Activated CD4-positive, alpha-beta T cell treated with anti-CD3 and anti-CD28 coated beads, Interleukin-10, Interleukin-2, amounts not matched to agents 100 ng/mL and 50 ng/mL, durations not matched to agents 16 hours and 8 hours (primary cell): ENCODE measurements at places on chromosomes 16 and 17.

DNA sequence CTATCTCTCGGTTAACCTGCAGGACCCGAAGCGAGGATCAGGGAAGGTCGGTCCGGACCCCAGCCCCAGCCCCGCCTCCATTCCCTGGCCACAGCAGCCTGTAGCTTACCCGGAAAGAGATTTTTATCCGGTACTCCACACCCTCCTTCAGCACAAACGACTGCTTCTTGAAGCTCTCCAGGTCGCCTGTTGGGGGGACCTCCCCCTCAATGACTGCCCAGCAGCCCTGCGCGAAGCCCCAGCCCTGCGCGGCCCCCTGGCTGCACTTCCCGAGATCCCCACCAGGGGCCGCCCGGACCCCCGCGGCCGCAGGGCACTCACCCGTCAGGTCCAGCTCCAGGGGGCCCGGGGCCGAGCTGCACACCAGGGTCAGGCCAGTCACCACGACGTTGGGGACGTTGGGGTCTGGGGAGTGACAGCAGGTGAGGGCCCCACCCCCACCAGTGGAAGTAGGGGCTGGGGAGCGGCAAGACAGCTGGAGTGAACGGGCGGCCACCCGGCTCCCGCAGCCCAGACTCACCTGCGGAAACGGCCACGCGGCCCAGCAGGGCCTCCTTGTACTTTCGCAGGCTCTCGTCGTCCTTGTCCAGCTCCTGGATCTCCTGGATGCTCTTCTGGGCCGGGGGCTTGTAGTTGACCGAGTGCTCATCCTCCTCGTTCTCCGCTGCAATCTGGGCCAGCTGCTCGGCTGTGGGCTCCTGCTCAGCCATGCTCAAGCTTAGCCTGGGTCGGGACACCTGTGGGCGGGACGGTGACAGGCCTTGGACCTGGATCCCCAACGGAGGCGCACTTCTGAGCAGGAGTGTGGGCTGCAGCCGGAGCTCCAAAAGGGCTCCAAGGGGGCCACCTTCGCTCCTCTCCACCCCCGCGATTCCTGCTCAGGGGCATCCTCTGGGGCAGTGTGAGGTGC lies 1.7 kb downstream of the ARHGDIA start:
- DNase-seq: peak; percentile 53

- no peak for DNase-seq
Measured at GRCh38 chr16:78290872-78291591, 191.6 kb downstream of the WWOX start.

GRCh38 chr17:74950207-74950606 lies 14.5 kb downstream of the OTOP3 start:
- DNase-seq: no peak

GRCh38 chr16:2023092-2024031 lies 3.3 kb upstream of the NHERF2 start:
- DNase-seq: peak; percentile 96

GRCh38 chr17:17356149-17356930 lies 53.2 kb downstream of the NT5M start:
- DNase-seq: peak; percentile 75

DNA sequence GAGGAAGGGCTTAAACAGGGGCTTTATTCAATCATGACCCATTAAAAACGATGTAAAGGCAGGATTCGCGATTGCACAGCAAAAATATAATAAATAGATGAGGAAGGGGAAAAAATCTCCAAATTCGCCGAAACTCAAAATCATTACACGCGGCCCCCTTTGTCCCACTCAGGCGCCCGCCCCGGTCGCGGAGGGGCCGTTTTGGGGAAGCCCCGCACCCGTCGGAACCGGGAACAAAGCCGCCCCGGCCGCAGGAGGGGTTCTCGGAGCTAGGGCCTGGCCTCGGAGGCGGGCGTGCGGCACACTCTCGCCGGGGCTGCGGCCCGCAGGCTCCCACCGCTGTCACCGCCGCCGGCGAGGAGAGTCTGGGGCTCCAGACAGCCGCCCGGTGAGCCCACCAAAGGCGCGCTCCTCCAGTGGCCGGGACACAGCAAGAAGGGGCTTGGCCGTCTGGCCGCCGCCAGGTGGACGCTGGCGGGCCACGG lies 521 bp downstream of the C16orf87 start:
- peak; percentile 17 for DNase-seq

GRCh38 chr16:85018529-85019236 lies 7.3 kb upstream of the ZDHHC7 start:
- no peak for DNase-seq

DNA sequence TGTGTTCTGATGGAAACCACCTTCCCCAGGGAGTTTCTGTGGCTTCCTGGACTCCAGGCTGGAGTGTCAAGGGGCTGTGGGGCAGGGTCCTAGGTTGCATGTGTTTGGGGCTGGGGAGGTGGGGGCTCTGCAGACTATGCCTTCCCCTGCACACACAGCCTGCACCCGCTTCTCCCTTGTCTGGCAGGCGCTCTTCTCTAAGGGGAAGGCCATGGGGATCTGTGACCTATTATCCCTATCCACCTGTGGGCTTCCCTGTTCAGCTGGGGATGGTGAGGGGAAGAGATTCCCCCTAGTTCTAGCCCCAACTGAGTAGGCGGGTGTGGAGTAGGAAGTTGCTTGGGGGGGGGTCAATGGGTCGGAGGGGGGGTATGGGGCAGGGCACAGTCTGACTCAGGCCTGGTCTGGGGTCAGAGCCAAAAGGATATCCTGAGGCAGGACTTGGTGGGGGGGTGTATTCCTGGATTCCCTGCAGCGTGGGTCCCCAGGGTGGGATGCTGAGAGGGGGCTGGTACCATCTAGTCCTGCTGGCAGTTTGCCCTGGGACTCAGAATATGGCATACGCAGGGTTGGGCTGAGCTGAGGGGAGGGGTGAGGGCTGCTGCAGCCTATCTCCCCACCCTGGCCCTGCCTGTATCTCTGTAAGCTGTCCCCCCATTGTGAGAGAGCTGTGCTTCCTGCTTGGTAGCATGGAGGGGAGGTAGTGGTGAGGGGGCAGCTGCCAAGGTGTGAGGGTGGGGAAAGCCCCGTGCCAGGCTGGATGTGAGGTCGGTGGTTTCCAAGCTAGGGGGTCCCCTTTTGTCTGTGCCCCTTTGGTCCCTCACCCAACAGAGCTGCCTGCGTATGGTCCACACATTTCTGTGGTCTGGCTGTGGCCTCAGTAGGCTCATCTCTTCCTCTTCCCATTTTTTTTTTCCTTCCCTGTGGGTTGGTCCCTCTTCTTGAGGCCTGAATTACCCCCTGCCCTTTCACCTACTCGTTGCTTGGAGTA lies 14.7 kb downstream of the RARA start:
- DNase-seq: peak; percentile 69
